Stimulated activated CD4-positive, alpha-beta T cell treated with anti-CD3 and anti-CD28 coated beads, Interleukin-1b, Interleukin-23, amount 100 ng/mL, for 1 hour (primary cell): ENCODE measurements at places on chromosomes 6 and 20.

GRCh38 chr20:10430000-10430466 is 4.0 kb downstream of the MKKS start:
- no peak for DNase-seq

- no peak for DNase-seq
Measured at GRCh38 chr6:90730151-90730673, 143.3 kb upstream of the MAP3K7 start.

DNA sequence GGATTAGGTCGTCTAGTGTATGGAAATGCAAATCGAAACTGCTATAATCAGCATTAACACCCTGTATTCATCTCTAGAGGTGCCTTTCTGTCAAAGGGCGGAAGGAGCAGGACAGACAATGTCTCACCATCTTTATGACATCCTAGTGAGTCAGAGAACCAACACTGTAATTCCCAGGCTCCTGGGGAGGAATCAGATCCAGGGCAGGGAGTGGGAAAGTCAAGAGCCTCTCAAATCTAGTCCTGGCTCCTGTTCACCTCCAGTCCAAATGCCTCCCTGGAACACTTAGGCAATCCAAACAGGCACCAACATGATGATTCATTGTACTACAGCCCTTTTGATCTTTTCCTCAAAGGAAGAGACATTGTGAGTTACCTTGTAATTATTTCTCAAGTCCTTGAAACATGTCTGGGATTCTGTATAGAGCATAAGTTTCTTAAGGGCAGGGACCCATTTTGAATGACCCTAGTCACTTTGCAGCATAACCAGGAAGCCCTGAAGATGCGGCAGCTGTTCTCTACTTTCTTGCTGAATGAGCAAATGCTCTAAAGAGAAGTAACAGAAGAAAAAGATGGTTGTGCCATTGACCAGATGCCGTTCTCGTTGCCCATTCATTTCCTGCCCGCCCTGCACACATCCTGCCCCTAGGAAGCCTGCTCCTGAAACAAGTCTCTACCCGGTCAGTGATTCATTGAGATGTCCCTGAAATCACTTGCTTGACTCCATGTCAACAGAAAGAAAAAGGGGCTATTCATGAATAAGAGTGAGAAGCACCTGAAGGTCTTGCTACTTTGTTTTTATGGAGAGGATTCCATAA is 112.8 kb upstream of the JARID2 start:
- DNase-seq = no peak

GRCh38 chr6:951399-952181 is 258.7 kb upstream of the EXOC2 start:
- no peak for DNase-seq

GRCh38 chr6:137665342-137665934 is 171.2 kb upstream of the OLIG3 start:
- no peak for DNase-seq
